Cardiac septum (tissue), 1 donor: ENCODE measurements at places on chromosomes 1 and 21. TPM values are rescaled to one million over a fixed set of nuclear protein-coding genes. Genes with fewer than 3 reads are reported as not detected.

Gene ATP1A4
- 1.0 TPM for total RNA-seq

Gene S100A16
- total RNA-seq = 39.8 TPM

Gene AADACL3
- total RNA-seq = not detected

Gene CHRM3
- total RNA-seq = 0.40 TPM

Gene PRELP
- total RNA-seq = 49.7 TPM

Gene AIRE
- total RNA-seq = 0.11 TPM

Gene NEXN
- total RNA-seq = 532 TPM

Gene RAVER2
- 12.2 TPM for total RNA-seq

Gene C1orf210
- total RNA-seq = not detected

Gene OVAAL
- total RNA-seq = 6.3 TPM

Gene USH2A
- 3.6 TPM for total RNA-seq

Gene AK2
- 99.8 TPM for total RNA-seq

Gene HTR6
- not detected for total RNA-seq

Gene AVPR1B
- total RNA-seq = not detected

Gene PLPPR5
- total RNA-seq = not detected

Gene LEFTY2
- 0.65 TPM for total RNA-seq
